Activated CD8-positive, alpha-beta memory T cell treated with anti-CD3 and anti-CD28 coated beads for 1 hour (primary cell): ENCODE measurements at places on chromosomes 6 and 20.

DNA sequence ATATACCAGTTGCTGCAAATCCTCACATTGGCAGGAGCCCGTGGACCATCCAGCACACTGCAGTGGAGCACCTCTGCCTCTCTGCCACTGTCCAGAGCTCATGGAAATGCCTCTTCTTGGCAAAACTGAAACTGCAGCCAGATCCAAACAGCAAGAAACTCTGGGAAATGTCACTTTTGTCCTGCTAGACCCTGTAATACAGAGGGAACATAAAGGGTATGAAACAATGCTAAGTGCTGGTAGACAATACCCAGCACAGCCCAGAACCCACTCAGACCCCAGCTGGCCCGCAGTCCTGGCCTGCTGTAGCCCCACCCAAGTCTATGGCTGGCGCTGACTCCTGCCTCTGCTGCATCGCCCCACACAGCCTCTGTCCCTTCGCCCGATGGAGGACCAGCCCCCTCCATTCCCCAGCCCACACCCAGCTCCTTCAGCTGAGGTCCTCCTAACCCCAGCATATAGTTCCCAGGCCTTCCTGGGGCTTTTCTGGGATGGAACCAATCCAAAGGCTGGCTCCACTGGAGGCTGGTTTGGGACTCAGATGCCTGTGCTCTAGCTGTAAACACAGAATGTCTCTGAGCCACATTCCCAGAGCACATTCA, 242.5 kb downstream of the LRFN2 start:
- DNase-seq: no peak

GRCh38 chr6:82030761-82031503, 216.6 kb downstream of the IBTK start:
- DNase-seq: no peak

GRCh38 chr20:62010551-62011402, 54.9 kb downstream of the TAF4 start:
- DNase-seq: peak; percentile 34

GRCh38 chr6:155313602-155314091, 637 bp downstream of the TFB1M start:
- no peak for DNase-seq

GRCh38 chr6:109008537-109009235, 86.0 kb downstream of the SESN1 start:
- DNase-seq: no peak

DNA sequence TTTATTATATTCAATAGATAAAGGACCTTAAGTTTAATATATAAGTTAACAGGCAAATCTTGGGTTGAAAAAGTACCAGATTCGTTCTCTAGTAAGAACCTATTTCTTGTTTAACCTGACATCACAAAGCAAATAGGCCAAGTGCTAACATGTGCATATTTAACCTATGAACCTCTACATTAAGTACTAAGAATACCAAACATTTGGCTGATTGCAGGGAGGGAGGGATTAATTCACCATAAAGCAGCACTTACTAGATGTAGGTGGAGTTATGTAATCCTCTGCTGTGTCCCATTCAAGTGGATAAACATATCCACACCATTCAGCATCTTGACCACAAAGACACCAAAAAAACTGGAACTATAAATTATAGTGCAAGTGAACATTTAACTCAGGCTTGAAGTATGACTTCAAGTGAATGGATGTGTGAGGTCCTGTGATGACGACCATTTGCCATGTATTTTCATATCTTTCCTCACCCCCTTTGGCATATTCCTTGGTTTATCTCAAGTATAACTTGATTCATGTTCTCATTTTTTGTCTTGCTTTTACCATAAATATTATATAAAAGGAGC, 10.2 kb downstream of the STX11 start:
- DNase-seq: no peak

DNA sequence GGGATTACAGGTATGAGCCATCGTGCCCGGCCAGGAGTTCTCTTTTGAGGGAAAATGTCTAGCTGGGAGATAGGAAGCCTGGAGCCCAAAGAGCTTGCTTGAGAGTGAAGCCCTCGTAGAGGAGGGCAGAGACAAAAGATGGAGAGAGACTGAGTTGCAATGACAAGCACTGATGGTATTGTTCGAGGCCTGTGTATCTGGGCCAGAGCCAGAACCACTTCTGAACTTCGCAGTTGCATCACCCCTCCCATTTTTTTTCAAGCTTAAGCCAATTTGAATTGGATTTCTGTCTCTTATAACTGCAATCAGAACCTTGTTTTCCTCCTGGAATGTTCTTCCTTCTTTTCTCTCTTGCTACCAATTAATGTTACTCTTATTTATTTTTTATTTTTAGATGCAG, 83.1 kb downstream of the KCNB1 start:
- DNase-seq: no peak

DNA sequence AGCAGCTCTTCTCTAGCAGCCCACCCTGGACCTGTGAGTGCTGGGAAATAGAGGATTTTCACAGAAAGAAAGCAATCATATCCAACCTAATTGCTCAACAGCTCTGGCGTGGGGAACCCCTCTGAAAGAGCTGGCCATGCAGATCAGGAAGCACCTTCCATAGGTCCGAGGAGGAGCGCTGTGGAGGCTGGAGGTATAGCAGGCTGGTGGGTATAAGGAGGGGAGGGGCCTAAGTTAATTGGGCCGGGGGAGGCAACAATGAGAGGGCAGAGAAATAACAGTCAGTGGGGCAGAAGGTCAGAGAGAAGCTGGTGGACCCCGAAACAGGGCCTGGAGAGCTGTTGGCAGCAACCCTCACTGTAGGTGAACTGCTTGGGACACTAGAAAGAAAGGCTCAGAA, 40.8 kb downstream of the SNRNP48 start:
- DNase-seq: no peak
